ENCODE measurements at places on chromosomes 3 and 15.
A peak's percentile ranks its signal among the peaks of the same experiment; 100 is the strongest.

DNA sequence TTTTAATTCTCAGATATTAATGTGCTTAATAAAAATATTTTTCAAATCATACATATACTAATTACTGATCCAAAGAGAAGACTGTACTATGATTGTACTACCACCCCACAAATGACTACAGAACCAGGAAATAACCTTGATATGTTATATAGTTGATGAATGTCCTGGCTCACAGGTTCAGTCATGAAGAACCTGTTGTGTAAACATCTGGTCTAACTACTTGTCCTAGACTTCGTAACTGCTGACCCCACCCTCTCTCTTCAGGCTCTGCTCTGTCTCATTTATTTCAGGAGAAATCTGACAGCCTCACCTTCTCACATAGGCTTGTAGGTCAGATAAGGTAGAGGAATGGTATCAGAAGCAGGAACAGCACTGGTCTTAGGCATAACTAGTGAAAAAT, 14.7 kb upstream of the CSTA start:
- no peak for DNase-seq

- DNase-seq, result peak; percentile 55
Observed at GRCh38 chr3:47522082-47522987, 8.8 kb upstream of the ELP6 start.

DNA sequence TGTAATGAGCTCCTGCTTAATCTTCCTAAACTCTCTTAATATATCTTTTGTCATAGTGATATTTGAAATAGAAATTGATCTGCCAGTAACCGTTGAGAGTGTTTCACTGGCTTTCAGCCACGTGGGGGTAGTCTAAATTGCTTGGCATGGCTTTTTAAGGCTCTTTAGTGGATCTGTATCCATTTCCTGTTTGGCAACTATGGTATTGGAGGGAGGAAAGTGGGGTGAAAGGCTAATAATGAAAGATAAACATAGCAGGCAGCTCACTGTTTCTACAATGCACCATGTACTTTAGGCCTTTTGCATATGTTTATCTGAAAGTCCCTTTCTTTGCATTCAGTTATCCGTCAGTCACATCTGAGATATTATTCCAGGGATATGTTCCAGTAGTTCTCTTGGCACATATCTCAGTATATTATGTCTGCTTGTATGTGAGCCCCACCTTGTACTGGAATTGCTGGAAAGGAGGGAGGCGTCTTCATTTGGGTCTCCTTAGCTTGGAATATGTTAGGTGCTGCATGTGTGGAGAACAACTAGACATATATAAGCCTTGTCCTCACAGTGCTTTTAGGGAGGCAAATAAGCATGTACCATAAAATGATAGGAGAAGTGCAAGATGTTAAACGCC, 10.8 kb downstream of the TOPAZ1 start:
- DNase-seq, result no peak

- no peak for DNase-seq
Observed at GRCh38 chr3:130946882-130947281, 53.0 kb downstream of the ATP2C1 start.

- no peak for DNase-seq
Observed at GRCh38 chr3:10933470-10933804, 59.1 kb upstream of the SLC6A1 start.

GRCh38 chr15:76064375-76064774, 4.6 kb downstream of the TMEM266 start:
- DNase-seq, result no peak

DNA sequence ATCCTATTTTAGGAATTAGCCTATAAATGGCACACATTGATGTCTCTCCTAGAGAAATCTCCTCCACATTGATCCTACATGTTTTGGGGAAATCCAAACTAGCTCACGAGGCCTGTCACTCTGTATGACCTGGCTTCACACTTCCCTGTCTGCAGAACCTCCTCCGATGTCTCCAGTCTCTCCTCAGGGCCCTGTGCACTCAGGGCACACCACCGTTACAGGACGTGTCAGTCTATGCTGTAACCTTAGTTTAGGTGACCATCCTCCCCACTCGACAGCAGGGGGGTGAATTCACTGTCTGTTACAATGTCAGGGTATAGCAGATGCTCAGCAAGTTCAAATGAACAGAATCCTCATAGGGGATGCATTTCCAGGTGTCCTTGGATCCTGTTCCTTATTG, 249.1 kb downstream of the OCA2 start:
- DNase-seq, result no peak

GRCh38 chr3:42535981-42536784, 33.7 kb downstream of the VIPR1 start:
- no peak for DNase-seq

- no peak for DNase-seq
Observed at GRCh38 chr3:190059242-190059590, 61.5 kb downstream of the P3H2 start.

DNA sequence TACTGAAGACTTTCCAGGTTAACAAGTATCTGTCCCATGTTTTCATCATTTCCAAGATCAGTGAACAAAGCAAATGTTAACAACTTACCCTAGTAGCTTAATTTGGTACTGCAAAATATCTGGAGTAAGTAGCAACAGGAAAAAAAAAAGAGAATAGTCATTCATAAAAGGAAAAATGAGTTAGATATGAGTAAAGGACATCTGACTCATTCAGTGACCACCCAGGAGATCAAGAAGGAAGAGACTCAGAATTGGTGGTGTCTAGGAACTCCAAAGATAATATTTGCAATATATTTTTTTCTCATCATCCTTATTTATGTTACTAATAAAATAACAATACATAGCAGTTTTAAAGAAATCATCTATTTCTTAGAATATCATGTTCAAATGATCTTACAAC, 253.8 kb upstream of the COL8A1 start:
- DNase-seq, result no peak

DNA sequence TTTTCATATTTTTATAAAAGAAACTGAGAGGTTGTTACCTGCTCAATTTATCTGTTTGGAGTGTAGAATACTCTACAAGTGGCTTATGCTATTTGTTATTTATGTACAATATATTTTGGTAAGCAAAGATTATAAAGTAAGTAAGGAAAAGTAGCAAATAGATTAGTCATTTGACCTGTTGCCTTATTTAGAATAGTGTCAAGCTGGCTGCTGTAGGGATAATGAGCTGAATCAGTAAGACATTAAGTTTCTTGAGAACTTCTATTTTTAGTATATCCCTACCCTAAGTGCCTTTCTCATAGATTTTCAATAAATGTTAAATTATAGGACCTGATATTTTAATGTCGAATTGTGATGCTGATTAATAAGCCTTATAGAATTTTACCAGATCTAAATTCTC, 37.2 kb downstream of the ECT2 start:
- peak; percentile 72 for DNase-seq

GRCh38 chr3:40398346-40398745, 11.4 kb downstream of the ENTPD3 start:
- peak; percentile 28 for DNase-seq

- DNase-seq, result no peak
Observed at GRCh38 chr15:56533731-56534403, 68.9 kb upstream of the MNS1 start.

DNA sequence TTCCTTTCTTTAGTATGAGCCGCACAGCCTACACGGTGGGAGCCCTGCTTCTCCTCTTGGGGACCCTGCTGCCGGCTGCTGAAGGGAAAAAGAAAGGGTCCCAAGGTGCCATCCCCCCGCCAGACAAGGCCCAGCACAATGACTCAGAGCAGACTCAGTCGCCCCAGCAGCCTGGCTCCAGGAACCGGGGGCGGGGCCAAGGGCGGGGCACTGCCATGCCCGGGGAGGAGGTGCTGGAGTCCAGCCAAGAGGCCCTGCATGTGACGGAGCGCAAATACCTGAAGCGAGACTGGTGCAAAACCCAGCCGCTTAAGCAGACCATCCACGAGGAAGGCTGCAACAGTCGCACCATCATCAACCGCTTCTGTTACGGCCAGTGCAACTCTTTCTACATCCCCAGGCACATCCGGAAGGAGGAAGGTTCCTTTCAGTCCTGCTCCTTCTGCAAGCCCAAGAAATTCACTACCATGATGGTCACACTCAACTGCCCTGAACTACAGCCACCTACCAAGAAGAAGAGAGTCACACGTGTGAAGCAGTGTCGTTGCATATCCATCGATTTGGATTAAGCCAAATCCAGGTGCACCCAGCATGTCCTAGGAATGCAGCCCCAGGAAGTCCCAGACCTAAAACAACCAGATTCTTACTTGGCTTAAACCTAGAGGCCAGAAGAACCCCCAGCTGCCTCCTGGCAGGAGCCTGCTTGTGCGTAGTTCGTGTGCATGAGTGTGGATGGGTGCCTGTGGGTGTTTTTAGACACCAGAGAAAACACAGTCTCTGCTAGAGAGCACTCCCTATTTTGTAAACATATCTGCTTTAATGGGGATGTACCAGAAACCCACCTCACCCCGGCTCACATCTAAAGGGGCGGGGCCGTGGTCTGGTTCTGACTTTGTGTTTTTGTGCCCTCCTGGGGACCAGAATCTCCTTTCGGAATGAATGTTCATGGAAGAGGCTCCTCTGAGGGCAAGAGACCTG, 13.2 kb downstream of the GREM1 start:
- peak; percentile 68 for DNase-seq

- no peak for DNase-seq
Observed at GRCh38 chr3:20147361-20147760, 38.6 kb downstream of the SGO1 start.

Measured in retinal pigment epithelial cell (primary cell).